Hematopoietic multipotent progenitor cell treated with erythropoietin and hydrocortisone succinate and interleukin-3 and kit ligand, for 6 days (in vitro differentiated cells): ENCODE measurements at places on chromosomes 16 and 17.

DNA sequence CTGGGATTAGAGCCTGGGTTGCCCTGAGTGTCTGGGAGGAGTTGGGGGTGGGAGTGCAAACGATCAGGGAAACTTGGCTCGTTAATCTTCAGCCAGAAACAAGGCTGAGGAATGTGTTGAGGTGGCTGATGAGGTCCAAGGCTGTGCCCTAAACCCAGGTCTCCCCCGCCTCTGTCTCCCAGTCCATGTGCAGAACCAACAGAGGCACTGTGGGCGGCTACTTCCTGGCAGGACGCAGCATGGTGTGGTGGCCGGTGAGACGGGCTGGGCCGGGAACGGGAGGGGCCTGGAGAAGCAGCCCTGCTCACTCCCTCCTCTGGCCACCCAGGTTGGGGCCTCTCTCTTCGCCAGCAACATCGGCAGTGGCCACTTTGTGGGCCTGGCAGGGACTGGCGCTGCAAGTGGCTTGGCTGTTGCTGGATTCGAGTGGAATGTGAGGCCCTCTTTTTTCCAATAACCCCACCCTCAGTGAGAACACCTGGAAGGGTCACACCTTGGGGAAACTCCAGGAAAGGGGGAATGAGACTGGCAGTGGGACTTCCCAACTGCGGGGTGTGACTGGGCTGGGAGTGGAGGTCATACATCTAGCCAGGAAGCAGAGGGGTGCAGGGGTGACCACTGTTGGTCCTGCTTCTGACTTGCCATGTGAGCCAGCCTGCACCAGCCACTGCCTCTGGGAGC is 1.7 kb downstream of the SLC5A2 start:
- DNase-seq, result no peak

DNA sequence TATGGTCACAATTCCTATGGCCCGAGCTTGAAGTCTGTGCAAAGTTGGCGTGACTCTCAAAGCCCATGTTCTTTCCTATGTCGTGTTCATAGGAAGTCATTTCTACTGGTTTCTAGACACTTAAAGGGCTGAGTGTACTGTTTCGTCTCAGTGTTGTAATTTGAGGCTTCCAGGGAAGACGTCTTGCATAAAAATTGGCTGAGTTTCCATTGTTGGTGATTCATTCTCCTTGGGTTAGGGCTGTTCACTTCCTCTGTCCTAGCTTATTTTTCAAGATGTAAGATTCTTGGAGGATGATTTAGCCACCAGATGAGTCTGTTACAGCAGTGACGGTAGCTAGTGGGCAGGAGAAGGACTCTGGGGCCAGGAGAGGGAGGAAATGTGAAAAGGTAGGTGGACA is 43.1 kb downstream of the PIK3R5 start:
- DNase-seq, result peak; percentile 26

GRCh38 chr17:42184713-42185620 is at the start of gene HCRT:
TSS of gene HCRT (minus strand) at chr17:42185452. CDS start at chr17:42185365, 87 bp downstream.
- no peak for DNase-seq

- DNase-seq, result no peak
Measured at GRCh38 chr17:70563281-70563820, 394.0 kb downstream of the KCNJ2 start.

GRCh38 chr16:57645691-57646387 is 17.4 kb downstream of the ADGRG1 start:
- no peak for DNase-seq

GRCh38 chr16:9077091-9077809 is 14.2 kb upstream of the HAPSTR1 start:
- DNase-seq, result peak; percentile 51

GRCh38 chr16:52861614-52862022 is 191.1 kb downstream of the CHD9NB start:
- DNase-seq, result no peak
